ENCODE measurements at places on chromosomes 1 and 21.

- no peak for DNase-seq
Measured at GRCh38 chr1:44571712-44572571, 102.3 kb downstream of the TMEM53 start.

DNA sequence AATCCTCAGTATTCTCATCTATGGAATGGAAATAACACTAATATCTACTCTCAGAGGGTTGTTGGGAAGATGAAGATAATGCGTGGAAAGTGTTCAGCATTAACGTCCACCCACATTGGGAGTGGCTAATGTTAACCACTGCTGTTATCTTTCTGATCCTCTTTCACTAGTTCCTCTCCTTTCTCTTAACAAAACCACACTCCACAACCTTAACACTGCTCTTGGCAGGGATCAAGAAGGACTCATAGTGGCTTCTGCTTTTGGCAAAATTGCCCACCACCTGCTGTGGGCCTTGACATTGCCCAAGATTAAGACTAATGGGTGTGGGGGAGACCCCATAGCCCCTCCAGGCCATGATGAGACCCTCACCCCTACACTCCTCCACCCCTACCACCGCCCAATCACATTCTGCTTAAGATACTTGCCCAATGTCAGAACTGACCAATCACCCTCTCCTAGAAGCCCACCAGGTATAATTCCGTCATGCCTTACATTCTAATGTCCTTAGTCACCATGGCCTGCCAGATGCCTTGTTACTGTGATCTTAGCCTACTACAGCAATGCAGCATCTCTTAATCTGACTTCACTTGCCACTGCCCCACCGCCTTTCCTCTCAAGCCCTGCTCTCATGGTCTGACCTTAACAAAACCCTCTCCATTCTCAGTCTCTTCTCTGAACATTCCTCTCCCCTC, 27.1 kb downstream of the DHCR24 start:
- no peak for DNase-seq

GRCh38 chr1:109298666-109299557, 7.9 kb downstream of the MYBPHL start:
- no peak for DNase-seq

GRCh38 chr21:45332415-45332814, 44.7 kb upstream of the POFUT2 start:
- no peak for DNase-seq

DNA sequence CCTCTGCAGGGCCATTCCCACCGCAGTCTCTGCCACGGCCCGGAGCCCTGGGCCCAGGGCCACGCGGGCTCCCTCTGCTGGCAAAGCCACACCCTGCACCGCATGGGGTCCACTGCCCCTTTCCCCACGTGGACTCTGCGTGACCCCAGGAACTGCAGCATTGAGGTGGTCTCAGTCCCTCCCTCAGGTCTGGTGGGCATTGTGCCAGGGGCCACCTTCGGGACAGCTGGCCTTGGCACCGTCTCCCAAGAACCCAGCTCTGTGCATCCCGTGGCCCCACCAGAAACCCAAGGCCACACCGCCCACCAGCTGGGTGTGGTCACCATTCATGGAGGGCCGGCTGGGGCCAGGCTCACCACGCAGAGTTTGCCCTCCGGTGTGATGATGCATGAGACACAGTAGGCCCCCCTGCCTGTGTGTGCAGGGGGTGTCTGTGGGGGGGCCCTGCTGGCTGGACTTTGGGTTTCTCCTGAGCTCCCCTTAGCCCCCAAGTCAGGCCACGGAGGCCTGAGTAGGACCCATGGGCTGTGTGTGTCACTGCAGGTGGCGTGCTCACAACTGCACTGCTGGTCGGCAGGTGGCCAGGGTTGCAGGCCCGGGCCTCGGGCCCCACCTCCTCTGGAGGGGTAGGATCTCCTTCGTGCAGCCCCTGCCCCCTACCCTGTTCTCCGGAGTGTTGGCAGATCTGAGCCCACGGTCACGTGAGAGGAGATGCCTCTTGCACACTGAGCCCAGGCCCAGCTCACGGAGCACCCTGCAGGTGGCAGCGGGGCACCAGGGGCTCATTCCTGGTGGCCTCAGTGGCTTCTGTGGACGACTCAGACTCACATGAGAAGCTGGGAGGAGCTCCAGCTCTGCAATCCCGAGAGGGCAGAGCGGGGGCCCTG, 5.8 kb downstream of the VWA1 start:
- DNase-seq: no peak

Measured in activated naive CD4-positive, alpha-beta T cell (primary cell).